ENCODE measurements at places on chromosomes 12 and 14.

DNA sequence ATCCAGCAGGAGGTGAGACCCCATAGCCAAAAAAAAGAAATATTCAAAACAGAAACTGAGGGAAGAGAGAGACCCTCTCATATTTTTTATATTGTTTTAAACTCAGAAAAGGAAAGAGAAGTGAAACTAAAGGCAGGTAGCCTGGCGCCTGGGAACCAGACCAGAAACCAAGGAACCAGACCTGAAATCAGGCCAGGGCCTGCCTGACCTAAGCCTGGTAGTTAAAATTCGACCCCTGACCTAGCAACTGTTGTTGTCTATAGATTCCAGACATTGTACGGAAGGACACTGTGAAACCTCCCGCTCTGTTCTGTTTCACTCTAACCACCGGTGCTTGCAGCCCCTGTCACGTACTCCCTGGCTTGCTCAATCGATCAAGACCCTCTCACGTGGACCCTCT is 38.5 kb upstream of the CD163 start:
- DNase-seq: no peak

- no peak for DNase-seq
Observed at GRCh38 chr12:107560165-107560898, 125.3 kb upstream of the PWP1 start.

DNA sequence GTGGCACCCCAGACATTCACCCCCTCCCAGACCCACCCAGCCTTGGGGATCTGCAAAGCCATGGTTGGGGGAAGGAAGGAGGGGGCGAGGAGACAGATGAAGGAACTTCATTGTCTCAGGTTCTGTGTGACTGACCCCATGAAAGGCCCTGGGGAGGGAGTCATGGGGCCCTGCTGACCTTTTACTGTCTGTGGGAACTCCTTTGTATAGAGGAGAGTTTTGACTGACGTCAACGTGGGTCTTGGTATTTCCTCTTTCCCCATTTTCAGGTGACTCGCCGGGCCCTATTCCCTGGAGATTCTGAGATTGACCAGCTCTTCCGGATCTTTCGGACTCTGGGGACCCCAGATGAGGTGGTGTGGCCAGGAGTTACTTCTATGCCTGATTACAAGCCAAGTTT is 3.1 kb upstream of the RAB5B start:
- DNase-seq: no peak

GRCh38 chr12:19223695-19224094 is 94.2 kb downstream of the PLEKHA5 start:
- no peak for DNase-seq

GRCh38 chr14:89507926-89508460 is 91.0 kb upstream of the FOXN3 start:
- DNase-seq: no peak
